ENCODE measurements at places on chromosomes 6 and 20.

- DNase-seq = no peak
Observed at GRCh38 chr6:128966934-128967333, 84.0 kb downstream of the LAMA2 start.

DNA sequence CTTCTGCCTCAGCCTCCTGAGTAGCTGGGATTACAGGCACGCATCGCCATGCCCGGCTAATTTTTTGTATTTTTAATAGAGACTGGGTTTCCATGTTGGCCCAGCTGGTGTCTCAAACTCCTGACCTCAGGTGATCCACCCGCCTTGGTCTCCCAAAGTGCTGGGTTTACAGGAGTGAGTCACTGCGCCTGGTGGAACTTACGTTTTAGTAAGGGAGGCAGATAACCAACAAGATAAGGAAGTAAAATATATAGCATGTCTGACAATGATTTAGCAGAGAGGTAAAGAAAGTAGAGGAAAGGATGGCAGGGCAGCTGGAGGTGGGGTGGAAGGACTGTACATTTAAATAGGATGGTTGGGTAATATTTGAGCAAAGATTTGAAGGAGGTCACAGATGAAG, 12.8 kb upstream of the MYMX start:
- no peak for DNase-seq

DNA sequence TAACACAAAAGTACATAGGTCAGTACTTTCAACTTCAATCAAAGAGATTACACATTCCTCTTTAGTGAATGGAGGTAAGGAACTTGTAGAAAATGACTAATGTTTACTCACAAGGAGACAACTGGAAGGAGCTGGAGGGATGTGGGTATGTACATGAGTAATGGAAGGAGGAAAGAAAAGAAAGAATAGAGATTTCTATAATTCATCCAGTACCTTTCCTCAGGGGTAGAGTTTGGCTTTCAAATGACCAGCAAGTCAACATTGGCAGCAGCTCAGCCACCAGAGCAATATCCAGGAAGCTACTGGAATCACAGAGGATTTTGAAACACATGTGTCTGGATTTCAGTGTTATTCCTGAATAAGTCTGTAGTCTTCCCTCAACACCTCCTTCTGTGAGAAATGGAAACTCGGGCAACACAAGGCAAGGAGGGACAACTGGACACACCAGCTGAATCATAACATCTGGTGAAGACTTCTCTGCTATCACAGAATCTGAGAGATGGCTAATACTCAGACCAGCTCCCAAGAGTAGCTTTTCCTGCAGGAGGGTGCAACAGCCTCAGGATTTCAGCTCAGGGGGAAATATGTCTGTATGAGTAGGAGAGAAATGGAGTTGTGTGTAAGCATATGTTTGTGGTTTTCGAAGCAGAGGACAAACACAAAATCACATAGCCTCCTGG, 98.8 kb downstream of the HAO1 start:
- DNase-seq = peak; percentile 67

DNA sequence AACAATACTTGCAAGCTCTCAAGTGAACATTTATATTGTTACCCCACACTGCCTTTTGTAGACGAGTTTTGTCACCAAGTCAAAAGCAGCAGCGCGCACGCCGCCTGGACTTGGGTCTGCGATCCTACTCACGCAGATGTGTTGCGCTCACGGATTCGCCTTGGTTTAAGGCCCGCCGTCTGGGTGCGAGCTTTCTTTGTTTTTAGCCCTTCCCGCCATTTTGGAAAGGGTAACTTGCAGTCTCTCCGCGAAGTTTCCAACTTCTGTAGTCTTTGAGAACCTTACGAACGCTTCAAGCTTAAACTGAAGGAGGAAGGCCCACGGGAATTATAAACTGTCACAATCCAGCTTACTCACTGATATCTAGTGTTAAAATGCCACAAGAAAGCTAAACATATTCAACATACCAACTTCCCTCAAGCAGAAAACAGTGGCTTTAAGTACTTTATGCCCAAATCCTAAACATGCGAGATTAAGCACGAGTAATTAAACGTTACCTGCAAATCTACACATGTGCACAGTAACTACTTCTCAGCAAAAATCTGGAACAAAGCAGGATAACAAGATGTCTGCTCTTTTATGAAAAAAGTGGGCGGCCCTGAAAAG, 80.4 kb upstream of the BTN3A2 start:
- DNase-seq = peak; percentile 72

DNA sequence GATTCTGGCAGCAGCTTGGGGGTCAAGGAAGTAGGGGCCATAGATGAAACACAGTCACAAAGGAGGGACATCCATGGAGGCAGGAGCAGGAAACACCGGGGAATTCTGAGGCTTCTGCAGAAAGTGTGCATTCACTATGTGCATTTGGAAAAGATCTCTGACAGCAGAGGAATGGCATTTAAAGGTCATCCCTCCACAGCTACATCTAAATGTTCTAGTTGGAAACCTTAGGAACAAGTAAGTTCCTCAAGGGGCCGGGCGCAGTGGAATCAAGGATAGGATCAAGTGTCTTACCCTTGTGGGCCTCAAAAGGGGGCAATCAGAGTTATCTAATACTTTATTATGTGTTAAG, 8.8 kb downstream of the C6orf136 start:
- DNase-seq = no peak

DNA sequence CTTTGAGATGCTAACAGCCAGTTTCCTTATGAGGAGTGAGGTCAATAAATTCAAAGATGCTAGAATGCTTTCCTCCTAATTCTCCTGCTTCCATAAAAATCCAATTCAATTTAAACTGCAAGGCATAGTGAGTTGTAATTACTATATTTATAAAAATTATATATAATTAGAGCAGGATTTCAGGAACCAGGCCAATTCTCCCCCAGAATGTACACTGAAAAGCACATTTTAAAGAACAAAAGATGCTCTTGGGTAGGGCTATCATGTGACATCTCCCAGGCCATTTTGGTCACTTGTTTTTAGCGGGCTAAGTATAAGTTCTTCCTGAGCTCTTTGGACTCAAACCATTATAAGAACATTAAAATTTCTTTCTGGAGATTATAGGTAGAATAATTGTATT, 195.7 kb upstream of the KCNG1 start:
- no peak for DNase-seq

DNA sequence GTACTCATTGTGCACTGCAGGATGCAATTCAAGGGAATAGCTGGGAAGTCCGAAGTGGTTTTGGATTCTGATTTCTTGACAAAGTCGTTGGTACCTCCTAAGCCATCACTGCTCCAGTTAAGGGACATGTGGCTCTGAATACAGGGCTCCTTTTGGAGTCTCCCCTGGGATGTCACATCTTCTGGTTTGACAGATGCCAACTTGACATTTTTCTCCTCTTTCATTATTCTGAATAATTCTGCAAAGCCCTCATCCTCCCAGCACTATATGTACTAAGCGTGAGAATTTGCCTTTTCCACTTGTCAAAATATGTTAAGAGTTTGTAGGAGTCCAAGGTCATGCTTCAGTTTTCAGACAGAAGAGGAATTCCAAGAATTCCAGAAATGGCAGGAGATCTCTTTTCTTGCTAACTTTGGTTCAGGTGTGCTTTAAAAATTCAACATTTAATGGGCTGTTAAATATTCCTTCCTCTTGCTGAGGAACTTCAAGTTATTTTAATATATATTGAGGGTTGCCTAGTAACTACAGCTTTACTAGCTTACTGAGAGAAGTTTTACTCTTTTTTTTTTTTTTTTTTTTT, 38.7 kb downstream of the DOK5 start:
- no peak for DNase-seq
